ENCODE measurements at places on chromosomes 1 and 21.

DNA sequence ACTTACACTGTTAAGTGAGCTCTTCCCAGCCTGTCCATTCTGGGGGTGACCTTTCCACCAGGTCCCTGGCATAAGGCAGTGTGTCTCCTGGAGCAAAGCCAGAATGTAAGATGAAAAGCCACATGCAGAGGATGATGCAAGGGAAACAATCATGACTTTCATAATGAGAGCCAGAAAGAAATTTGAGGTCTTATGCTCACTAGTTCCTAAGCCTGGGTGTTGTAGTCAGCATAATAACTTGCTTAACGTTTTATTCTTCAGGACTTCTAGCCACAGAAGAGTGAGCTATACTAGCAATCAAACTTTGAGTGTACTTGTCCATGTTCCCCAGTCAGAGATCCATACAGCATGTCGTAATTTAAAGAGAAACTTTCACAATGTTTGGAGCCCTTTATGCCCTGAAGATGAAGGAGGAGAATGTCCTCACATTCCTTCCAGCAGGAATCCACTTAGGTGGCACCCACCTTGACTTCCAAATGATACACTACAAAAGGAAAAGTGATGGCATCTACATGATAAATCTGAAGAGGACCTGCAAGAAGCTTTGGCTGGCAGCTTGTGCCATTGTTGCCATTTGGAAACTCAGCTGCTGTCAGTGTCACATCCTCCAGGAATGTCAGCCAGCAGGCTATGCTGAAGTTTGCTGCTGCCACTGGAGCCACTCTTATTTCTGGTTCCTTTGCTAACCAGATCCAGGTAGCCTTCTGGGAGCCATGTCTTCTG, 60.5 kb upstream of the FOXD3 start:
- DNase-seq = no peak

DNA sequence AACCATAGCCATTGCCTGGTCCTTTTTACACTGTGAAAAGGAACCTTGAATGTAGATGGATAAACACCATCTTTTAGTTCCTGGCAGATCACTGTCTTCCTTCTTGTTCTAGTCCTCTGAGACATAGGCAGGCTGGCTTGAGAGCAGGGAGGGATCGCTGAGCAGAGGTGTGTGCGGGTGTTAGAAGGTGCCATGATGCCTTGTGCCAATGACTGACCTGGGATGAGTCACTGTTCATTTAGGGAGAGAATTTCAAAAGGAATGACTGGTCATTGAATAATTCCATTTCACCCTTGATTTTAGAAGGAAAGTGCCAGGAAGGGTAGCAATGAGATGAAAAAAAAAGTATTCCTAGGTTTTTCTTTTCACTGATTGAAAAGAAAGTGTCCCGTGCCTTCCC, 383.9 kb downstream of the KIF26B start:
- DNase-seq = no peak

DNA sequence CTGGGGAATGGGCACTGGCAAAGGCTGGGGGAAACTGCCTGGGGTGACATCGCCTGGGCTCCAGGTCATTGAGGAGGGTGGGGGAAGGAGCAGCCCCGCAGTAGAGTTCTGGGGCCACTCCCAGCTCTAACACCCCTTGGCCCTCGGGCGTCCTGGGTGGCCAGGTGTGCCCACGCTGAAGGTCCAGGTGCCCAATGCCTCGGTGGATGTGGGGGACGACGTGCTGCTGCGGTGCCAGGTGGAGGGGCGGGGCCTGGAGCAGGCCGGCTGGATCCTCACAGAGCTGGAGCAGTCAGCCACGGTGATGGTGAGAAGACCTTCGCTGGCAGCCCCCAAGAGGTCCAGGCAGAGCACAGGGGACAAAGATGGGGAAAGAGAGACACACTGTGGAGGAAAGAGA, 7.7 kb downstream of the NTRK1 start:
- no peak for DNase-seq

DNA sequence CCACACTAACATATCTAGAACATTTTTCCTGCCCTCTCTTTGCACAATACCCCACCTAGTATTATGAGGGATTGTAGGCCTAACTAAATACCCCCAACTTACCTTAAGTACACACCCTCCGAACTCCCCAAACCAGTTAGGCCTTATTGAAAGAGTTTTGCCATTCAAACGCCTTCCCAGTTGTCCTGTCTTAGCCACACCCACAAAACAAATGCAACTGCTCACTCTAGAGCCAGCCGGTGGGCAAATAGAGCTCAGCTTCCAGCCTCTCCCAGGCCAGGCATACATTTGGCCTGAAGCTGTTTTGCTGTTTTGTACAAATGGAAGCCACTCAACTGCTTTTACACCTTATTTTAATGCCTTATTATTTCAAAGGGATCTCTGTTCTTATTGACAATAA, 224.2 kb upstream of the RUNX1 start:
- DNase-seq = no peak

GRCh38 chr21:36513430-36513829, 33.5 kb upstream of the CLDN14 start:
- no peak for DNase-seq

GRCh38 chr1:170131450-170131849, 14.3 kb upstream of the NTMT2 start:
- DNase-seq = no peak

DNA sequence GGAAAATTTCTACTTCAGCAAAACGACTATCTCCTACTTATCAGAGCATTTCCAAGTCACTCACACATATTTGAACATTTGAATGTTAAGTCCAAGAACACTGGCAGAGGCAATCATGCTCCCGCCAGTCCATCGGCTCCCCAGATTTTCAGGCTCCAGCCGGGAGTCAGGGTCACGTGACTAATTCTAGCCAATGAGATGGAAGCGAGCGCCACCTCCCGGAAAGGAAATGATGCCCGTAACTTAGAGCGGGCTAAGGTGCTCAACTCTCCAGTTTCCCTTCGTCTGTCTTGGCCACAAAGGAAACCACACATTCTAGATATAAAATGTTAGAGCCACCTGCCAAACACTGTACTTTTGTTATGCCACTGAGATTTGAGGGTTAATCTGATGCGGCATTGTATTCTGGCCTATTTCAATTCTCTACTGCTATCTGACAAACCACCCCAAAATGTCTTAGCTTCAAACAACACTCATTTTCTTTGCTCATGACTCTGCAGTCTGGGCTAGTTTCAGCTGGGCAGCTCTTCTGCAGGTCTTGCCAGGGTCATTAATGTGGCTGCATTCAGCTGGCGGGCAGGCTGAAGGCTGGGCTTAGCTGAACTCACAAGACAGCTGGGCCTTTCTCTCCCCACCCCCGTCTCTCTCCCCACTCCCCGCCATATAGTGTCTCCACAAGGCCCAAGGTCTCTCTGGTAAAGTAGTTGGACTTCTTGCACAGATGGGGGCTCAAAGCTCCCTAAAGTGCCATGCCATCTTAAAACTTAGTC, 16.5 kb upstream of the LHX4 start:
- DNase-seq = no peak

DNA sequence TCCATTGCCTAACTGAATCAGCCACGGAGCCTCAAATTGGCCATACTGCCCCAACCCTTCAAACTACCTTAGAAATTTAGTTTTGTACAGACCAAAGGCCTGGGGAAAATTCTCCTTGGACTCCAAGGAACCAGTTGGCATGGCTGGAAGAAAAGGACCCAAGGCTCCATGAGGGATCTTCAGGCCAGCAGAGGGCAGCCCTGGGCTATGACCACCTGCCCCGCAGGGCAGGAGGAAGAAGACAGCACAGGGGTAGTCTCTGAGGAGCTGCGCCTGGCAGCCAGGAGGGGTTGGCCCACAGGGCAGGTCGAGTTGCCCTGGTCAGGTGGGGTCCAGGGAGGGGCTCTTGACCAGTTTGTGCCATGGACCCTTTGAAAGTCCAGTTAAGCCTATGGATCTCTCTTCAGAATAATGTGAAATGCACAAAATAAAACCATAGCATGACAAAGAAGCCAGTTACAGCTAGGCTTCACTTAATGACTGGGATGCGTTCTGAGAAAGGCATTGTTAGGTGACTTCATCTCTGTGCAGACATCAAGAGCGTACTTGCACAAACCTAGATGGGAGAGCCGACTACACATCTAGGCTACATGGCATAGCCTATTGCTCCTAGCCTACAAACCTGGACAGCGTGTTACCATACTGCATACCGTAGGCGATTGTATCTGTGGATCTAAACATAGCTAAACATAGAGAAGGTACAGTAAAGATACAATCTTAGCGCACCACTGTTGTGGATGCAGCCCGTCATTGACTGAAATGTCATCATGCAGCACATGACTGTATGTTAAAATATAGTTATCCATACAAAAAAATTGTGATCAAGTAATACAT, 26.1 kb downstream of the CACNA1S start:
- DNase-seq = peak; percentile 10

GRCh38 chr1:190578017-190578416, 100.4 kb upstream of the BRINP3 start:
- no peak for DNase-seq

DNA sequence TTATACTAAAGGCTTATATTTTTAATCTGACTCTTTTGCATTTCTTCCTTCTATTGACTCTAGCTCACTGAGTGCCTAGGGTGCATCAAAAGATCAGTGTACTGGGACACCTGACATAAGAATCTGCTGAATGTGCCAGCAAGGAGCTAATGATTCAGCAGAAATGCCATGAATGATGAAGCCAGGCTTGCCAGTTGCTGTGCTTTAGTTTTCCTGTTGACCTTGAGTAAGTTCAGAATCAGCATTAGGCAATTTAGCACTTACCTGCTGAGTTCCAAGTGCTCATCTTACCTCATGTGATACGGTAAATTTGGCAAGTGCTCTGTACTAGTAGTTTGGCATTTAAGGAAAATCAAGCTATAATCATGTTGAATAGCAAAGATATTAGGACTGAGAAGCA, 523.2 kb upstream of the B3GALT2 start:
- DNase-seq = no peak

DNA sequence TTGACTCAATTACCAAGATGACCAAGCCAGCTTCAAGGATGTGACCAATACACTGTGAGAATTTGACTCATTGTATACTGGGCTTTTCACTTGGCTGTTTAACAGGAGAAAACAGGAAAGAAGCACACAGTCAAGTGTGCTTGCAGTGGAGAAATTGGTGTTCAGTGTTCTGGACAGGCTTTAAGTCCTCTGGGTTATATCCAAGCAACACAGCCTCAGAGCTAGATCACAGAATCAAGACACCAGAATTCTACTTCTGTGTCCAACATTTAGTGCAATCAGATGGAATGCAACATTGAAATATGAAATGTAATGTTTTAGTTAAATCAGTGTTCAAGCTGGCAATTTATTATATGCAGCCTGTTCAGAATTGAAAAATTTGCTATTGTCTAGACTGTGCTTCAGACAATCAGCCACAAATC, 694.4 kb downstream of the LTN1 start:
- no peak for DNase-seq

DNA sequence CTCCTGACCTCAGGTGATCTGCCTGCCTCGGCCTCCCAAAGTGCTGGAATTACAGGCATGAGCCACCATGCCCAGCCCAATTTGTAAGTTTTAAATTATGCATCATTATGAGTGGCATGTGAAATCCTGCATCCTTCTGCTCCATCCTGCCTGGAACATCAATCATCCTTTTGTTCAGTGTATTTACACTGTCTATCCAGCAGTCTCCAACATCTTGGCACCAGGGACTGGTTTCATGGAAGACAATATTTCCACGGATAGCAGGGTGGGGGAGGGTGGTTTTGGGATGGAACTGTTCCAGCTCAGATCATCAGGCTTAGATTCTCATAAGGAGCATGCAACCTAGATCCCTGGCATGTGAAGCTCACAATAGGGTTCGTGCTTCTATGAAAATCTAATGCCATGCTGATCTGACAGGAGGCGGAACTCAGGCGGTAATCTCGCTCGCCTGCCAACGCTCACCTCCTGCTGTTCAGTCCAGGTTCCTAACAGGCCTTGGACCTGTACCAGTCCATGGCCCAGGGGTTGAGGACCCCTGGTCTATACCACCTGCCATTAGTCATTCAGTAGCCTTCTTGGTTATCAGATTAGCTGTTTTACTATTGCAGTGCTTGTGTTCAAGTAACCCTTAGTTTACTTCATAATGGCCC, 22.2 kb upstream of the TCEA3 start:
- DNase-seq = no peak

- no peak for DNase-seq
Observed at GRCh38 chr1:78280626-78281025, 210.1 kb upstream of the PTGFR start.

DNA sequence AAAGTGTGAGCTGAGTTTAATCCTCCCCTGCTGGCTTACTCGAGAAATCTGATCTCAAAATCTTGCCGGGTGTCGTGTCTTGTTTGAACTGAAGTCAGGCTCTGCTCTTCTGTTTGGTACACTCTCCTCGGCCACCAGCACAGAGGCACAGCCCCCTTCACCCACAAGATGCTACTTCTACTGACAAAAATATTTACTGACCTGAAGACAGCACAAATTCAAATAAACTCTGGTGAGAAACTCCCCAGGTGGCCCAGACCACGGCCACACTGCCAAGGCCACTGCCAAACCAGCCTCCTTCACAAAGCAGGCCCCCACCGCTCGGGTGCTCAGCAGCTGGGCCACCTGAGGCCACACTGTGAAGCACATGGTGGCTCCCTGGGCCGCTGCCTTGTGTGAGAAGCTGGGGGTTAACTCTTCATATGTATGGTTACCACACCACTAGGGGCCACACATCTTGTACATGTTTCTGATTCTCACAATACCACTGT, 80.6 kb downstream of the TGFBR3 start:
- DNase-seq = no peak

- no peak for DNase-seq
Observed at GRCh38 chr1:30102605-30103004, 620.8 kb downstream of the MATN1 start.

DNA sequence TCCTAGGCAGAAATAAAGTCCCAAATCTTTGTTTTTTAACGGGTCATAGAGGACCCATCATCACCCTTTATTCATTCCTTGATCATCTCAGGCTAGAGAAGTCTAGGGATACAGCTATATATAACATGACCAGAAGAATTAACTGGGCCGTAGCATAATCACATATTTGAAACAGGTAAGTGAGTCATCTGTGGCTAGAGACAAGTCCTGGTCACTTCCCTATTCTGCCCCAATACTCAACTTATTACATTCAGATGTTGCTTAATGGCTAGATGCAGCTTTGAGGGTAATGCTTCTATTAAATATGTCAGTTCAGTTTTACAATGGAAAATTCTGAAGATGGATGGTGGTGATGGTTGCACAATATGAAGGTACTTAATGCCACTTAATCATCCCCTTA, 47.0 kb downstream of the EXO1 start:
- DNase-seq = no peak

DNA sequence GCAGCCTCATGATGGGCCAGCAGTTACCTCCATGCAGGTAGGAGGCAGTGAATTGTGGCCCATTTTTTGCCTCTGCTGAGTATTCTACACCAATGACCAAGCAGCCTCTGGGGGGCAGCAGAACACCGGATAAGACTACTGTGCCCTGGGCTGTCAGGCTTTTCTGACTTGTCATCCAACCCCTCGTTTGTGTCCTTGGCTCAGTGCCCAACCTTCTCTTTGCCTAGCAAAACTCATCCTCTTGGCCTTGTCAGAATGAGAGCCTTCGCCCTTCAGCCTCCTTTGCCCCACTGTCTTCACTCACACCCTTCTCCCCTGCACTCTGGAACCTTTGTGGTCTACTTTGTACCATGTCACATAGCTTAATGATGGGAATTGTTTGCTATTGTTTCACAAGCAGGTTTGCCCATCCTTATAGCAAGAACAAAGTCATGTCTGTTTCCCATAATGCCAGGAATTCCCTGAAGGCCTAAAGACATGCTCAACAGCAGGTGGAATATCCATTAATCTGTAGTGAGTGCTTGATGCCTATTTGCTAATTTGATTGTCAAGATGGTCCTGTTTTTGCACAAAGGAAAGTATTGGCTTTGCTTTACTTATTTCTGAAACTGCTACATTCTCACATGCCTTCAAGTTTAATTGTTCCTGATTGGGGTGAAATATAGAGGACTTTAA, 255.9 kb downstream of the HHAT start:
- peak; percentile 21 for DNase-seq

- DNase-seq = no peak
Observed at GRCh38 chr1:54463259-54464030, 57.3 kb upstream of the SSBP3 start.

All from stimulated activated CD8-positive, alpha-beta memory T cell treated with anti-CD3 and anti-CD28 coated beads, Interleukin-7, amount 100 ng/mL, for 4 hours (primary cell).